SJSA1 (cell line): ENCODE measurements at places on chromosomes 5 and 9. TPM values are rescaled to one million over a fixed set of nuclear protein-coding genes. Genes with fewer than 3 reads are reported as not detected.

DNA sequence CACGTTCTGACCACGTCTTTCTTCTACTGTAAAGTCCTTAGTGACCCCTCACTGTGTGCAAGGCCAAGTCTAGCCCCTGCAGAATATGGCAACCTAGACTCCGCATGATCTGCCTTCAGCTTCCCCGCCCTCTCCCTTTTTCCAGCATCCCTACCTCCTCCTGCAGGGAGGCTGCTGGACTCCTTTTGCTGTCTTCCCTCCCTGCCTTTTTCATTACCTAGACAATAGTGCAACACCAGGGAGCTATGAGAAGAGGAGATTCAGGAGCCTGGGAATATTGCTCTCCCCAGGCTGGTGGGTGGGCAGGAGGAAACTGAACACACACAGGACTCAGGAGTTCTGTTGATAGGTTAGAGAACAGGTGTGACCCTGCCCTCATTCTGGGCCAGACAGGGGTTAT, 33.1 kb upstream of the LARP1 start:
- H3K27me3 ChIP-seq, result no peaks in the 10 kb centered on the region
- no peak for DNase-seq
- no peak overlapping the region for H3K4me3 ChIP-seq
- no peak overlapping the region for H3K27ac ChIP-seq

GRCh38 chr9:117707561-117707960, 3.4 kb downstream of the TLR4 start:
- peaks cover 45% of the 10 kb centered on the region for H3K36me3 ChIP-seq
- H3K27ac ChIP-seq, result no peak overlapping the region
- peaks cover 23% of the 10 kb centered on the region for H3K4me1 ChIP-seq
- no peak for DNase-seq
- no peaks in the 10 kb centered on the region for H3K27me3 ChIP-seq
- no peak overlapping the region for H3K4me3 ChIP-seq

The ADGRD2 gene
- not detected in 2 replicates for total RNA-seq

The ENG gene
- total RNA-seq, result 6.8 and 8.7 TPM in 2 replicates

The SLC6A7 gene
- total RNA-seq, result not detected in 2 replicates

The MGAT4B gene
- total RNA-seq, result 98.2 and 125 TPM in 2 replicates

The TAF11L5 gene
- not detected in 2 replicates for total RNA-seq
